ENCODE measurements at places on chromosomes 2 and 18.

DNA sequence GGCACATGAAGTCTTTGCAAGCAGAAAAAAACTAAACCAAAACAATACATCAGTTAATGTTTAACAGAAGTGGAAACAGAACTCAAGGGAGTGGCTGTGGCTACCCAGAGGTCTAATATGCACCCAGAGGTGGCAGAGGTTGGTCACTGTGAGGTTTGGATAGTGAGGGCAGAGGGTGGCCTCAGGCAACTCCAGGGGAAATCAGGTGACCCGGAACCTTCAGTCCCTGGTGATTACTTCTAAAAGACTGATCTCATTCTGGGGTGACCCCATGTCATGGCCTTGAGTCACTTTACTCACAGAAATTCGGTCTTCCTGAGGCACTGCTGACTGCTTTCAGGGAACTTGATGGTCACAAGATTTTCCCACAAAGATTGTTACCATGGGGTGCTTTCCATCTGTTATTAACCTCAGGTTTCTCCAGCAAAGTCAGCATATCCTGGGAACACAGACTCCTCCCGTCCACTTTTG lies 99.4 kb downstream of the TMEM17 start:
- DNase-seq = no peak

GRCh38 chr2:142742371-142743214 lies 134.9 kb upstream of the KYNU start:
- DNase-seq = no peak

- DNase-seq = no peak
Measured at GRCh38 chr2:149806651-149807050, 219.1 kb upstream of the MMADHC start.

DNA sequence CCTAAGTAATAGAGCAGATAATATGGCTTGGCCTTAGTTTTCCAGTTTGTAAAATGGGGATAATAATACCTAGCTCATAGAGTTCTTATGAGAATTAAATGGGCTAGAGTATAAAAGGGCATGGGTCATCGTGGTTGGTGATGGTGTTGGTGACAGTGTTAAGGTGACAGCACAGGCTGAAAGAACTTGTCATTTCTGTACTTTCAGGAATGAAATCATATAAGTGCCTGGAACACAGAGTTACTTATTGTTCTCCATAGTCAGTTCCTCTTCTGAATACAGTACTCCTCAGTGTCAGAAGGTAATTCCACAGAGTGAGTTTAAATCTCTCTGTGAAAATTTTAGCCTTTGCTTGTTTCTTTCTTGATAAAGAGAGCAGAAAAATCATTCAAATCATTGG lies 42.4 kb downstream of the KIF5C start:
- DNase-seq = no peak

- no peak for DNase-seq
Measured at GRCh38 chr2:230472621-230473018, 56.6 kb downstream of the SP100 start.

GRCh38 chr2:105910497-105911238 lies 166.0 kb downstream of the NCK2 start:
- DNase-seq = no peak

GRCh38 chr18:49431165-49431962 lies 29.1 kb downstream of the DYM start:
- DNase-seq = no peak

DNA sequence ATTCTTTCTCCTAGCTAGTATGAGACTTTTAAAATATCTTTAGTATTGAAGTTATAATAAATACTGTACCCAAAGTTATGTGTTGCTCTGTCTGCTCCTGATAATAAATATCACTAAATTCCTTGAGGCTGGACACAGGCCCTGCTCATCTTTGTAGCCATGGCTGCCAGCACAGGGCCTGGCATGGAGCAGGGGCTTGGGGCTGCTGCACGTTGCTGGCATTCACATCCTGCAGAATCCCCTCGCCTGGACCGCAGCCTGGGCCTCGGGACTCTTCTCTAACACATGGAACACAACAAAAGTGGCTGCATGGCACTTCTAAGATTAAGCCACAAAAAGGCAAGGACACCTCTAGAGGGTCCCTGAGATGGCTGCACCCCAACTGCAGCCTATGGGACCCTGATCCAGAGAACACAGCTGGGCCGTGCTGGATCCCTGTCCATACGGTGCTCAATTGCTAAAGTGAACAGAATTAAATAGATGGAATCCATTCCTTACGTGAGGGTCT lies 477.5 kb upstream of the MYT1L start:
- DNase-seq = no peak

GRCh38 chr2:522776-523175 lies 154.4 kb downstream of the TMEM18 start:
- DNase-seq = no peak

DNA sequence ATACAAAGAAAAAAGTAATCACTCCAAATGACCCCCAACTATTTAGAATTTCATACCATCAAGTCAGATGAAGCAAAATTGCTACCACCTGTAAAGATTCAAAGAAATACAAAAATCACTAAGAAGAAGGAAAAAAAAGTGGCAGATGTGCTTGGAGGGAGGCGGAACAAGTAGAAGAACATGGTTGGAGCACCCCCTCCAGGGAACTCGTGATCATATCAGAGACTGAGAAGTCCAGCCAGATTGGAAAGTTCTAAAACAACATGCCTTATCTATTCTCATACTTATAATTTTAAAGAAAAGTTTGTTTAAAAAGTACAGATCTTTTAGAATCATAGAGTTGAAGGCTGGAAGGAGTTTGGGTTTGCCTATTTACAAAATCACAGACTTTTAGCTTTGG lies 113.4 kb upstream of the CYP26B1 start:
- no peak for DNase-seq

DNA sequence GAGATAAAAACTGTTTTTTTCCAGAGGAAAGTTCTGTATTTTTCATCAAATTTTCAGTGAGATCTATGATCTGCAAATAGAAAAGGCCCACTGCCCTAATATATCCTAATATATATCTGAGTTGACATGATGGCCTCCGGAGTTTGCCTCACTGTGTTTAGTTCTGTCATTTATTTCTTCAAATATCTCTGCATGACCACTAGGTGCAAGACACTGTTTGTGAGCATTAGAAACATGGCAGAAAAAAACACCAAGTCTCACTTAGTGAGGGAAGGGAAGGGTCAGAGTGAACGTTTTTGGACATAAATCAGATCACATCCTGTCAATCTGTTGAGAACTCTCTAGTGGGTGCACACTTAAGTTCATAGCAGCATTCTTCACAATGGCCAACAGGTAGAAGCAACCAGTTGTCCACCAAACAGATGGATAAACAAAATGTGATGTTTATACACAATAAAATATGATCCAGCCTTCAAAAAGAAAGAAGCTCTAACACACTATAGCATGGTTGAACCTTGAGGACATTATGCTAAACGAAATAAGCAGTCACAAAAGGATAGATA lies 53.4 kb downstream of the SPIRE1 start:
- no peak for DNase-seq

DNA sequence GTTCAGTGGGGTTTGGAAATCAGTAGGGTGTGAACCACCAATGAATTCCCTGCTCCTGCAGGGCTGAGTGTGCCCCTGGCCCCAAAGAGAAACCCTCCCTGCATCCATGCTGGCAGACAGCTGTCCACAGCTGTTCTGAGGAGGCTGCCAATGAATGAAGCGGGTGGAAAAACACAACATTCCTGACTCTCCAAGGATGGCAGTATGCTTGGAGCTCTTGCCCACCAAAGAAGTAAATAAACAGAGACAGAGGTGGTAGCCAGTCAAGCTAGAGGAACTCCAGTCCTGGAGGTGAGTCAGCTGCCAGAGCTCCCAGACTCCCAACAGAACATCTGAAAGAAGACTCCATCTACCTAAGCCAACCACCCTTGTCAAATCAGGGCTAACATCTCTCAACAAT lies 6.2 kb downstream of the ZBTB7C start:
- no peak for DNase-seq

DNA sequence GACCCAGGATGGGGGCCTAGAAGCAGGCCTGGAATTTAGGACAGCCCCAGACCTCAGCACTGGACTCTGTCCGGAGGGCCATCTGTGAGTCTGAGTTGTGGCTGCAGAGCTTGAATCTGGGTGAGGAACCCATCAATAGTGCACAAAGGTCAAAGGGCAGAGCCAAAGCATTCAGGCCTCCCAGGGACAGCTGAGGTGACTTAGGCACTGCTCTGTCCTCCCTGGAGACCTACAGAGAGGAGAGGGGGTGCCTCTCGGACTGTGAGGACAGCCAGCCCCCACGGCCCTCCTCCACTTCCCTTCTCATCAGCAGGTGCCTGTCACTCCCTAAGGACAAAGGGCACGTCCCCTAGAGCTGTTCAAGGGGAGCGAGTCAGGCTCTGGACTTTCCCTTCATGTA lies 25.1 kb upstream of the PRLH start:
- no peak for DNase-seq

DNA sequence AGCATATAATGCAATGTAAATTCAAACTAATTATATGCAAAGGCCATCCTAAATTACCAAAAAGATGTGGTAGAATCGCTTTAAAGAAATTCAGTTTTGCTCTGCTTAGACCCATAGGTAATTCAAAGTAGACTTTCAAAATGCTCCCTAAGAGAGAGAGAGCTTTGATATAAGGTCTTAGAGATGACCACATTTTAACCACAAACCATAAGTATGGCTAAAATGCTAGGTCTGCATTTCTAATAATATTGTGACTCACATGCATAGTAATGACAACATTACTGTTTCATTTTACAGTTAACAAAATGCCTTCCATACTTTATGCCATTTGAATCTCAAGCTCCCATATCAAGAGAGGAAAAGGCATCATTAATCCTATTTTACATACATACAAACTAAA lies 144.5 kb downstream of the RAD51AP2 start:
- no peak for DNase-seq

DNA sequence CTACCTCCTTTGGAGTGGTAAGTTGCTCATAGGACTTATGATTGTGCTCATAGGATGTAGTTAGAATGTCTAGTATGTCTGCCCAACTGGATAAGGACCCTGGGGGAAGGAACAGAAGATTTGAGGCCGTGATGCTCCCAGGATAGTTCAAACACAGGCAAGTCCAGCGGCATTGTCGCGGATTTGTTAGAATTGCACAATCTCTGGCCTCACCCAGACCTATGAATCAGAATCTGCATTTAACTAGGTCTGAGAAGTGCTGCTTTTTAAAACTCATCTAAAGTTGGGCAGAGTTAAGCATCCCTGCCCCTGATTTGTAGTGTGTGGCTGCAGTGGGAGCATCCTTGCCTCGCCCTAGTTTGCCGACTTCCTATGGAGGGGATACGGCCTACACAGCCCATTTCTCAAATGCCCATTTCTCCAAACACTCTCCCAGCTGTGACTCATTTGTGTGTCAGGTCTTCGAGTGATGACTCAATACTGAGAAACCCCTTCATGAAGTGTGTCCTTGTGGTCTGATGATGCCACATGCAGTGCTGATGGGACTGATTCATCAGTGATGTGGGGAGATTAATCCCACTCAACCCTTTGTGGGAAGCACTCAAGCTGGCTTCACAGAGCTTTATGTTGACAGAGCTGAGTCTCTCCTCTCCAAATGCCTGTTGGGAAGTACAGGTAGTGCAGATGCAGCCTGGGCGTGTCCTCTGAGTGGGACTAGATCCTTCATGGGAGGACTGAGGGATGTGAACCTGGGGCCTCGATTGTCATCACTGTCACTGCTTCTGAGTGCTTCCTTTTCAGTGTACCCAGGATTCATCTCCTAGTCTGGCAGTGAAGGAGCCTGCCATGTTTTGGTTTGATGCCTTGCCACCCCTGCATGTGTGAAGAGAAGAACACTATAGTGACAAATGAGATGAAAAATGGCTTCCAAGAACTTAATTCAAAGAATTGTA lies 18.7 kb downstream of the SMIM21 start:
- no peak for DNase-seq

DNA sequence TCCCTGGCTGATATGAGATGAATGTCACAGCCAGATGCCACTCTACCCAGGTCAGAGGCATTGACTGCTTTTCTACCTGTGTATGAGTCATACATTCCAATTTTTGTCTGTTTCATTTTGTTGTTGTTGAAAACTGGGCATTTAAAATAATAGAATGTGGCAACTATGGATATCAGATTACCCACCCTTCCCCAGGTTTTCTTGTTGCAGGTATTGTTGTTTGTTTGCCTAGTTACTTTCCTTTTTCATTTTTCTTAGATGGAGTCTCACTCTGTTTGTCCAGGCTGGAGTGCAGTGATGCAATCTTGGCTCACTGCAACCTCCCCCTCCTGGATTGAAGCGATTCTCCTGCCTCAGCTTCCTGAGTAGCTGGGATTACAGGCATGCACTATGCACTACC lies 70.2 kb downstream of the LRRC30 start:
- DNase-seq = no peak

DNA sequence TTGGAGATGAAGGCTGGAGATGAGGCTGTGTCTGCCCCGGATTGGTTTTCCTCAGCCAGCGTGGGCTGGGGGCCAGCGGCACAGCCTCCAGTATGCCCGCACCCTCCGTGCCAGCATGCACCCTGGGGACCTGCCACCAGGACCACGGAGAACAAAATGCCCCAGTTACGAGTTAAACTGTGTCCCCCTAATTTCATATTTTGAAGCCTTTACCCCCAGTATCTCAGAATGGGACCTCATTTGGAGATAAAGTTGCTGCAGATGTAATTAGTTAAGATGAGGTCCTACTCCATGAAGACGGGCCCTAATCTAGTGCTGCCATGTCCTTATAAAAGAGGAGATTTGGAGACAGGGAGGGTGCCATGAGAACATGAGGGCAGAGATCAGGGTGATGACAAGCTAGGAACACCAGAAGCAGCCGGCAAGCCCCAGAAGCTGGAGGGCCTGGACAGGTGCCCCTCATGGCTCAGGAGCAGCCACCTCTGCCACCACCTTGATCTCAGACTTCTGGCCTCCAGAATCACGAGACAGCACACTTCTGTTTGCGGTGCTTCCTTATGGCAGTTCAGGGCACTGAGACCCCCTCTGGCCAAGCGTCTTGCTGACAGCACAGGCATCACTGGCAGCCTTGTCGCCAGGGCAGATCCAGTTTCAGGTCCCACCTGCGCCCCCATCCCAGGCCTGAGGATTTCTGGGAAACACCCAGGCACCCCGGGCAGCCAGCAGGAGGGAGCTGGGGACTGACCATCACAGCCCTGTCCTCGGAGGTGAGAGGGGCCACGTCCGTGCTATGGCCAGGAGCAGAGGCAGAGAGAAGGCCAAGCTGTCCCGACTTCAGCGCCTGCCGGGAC lies 29.4 kb downstream of the KIF1A start:
- peak; percentile 1 for DNase-seq

GRCh38 chr2:7692657-7693161 lies 775.5 kb downstream of the RNF144A start:
- DNase-seq = no peak

DNA sequence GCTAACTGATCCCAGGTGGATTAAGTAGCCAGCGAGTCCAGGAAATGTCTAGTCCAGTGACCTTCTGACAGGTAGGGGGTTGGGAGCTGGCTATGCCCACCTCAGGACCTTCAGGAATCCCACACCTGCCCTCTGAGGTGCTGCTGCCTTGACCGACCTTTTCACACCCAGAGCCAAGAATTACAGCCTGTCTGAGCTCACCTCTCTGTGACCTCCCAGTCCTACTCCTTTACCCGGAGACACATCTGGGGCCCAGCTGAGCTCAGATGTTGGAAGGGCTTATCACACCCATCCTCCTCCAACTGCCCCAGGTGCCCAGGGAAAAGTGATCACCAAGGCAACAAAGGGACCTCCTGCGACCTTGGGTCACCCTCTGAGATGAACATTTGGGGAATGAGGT lies 413.3 kb upstream of the TNP1 start:
- no peak for DNase-seq

All from activated CD4-positive, CD25-positive, alpha-beta regulatory T cell treated with anti-CD3 and anti-CD28 coated beads, Interleukin-2, amount 50 U/mL, for 72 hours (primary cell).